ENCODE measurements at places on chromosomes 5 and 9.

DNA sequence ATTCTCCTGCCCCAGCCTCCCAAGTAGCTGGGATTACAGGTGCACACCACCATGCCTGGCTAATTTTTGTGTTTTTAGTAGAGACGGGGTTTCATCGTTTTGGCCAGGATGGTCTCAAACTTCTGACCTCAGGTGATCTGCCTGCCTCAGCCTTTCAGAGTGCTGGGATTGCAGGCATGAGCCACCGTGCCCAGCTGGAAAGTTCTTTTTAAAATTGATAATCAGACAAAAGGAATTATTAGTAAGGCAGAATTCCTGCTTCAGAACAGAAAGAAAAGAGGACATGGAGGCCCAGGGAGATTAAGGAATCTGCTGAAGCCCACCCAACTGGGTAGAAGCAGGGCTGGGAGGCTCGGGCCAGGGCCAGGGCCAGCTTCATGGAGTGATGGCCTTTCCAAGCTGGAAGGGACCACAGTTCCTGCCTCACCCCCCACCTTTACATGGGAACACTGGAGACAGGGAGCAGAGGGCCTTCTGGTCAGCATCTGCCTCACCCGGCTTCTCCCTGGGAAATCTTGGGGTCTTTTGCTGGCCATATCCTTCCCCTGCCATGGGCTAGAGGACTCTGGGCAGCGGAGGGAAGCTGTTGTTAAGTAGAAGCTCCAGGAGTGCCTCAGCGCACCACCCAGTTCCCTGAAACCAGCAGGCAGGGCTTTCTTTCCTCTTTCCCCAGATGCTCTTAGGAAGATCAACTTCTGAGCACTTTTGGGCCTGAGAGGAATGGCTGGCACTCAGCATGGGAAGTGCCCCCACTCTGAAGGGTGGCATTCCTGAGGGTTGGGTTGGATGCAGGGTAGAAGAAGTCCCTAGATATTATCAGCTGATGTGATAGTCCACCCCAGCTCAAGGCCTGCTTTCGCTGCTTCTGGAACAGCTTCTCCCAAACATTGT, 70.1 kb downstream of the RGS3 start:
- no peak overlapping the region for H3K27ac ChIP-seq
- DNase-seq: no peak
- no peaks in the 10 kb centered on the region for H3K4me1 ChIP-seq
- no peaks in the 10 kb centered on the region for H3K36me3 ChIP-seq

GRCh38 chr9:132712753-132713152, 42.5 kb downstream of the GTF3C4 start:
- no peak for DNase-seq
- no peaks in the 10 kb centered on the region for H3K27me3 ChIP-seq
- H3K4me1 ChIP-seq: no peaks in the 10 kb centered on the region
- H3K36me3 ChIP-seq: no peaks in the 10 kb centered on the region
- no peak overlapping the region for H3K27ac ChIP-seq

- H3K4me1 ChIP-seq: no peaks in the 10 kb centered on the region
- H3K36me3 ChIP-seq: no peaks in the 10 kb centered on the region
- no peak overlapping the region for H3K4me3 ChIP-seq
- H3K27ac ChIP-seq: no peak overlapping the region
- H3K27me3 ChIP-seq: no peaks in the 10 kb centered on the region
Measured at GRCh38 chr5:147098233-147098790, 136.5 kb upstream of the STK32A start.

GRCh38 chr9:138013836-138014562, 136.4 kb downstream of the CACNA1B start:
- H3K27ac ChIP-seq: no peak overlapping the region
- no peak for DNase-seq
- H3K4me1 ChIP-seq: no peaks in the 10 kb centered on the region

DNA sequence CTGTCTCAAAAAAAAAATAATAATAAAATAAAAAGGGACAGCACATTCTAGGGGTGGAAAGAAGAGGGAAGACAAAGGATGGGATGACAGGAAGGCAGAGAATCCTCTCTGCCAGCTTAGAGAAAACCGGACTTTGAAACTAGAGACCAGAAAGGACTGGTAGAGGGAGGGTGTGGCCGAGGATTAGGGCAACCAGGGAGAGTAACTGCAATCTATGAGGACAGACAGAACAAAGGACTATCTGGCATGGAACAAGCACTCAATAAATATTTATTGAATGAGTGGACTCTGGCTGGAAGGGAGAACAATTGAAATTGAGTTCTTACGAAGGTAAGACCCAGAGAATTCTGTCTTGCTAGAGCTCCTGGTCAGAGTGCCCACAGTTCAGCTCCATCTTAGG, 2.4 kb downstream of the GBA2 start:
- peaks cover 43% of the 10 kb centered on the region for H3K36me3 ChIP-seq
- no peak for DNase-seq
- no peaks in the 10 kb centered on the region for H3K27me3 ChIP-seq
- H3K4me1 ChIP-seq: peaks cover 11% of the 10 kb centered on the region
